ENCODE measurements at places on chromosomes 2 and 18.

DNA sequence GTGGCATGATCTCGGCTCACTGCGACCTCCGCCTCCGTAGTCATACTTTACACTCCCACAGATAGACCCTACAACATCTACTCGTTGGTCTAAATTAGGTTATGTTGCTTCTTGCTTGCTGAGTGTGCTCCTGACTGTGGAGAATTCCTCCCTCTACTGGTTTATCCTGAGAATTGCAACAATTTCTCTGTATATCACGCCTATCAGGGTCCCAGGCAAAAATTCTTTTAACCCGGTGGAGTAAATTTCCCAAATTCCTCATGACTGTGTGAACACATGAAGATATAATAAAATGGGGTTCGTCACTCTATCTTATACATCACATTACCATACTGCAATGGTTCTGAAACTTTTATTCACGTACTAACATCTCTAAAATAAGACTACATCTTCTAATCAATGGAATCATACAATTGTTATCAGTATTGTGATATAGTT lies 156.7 kb downstream of the EVA1A start:
- DNase-seq: no peak

DNA sequence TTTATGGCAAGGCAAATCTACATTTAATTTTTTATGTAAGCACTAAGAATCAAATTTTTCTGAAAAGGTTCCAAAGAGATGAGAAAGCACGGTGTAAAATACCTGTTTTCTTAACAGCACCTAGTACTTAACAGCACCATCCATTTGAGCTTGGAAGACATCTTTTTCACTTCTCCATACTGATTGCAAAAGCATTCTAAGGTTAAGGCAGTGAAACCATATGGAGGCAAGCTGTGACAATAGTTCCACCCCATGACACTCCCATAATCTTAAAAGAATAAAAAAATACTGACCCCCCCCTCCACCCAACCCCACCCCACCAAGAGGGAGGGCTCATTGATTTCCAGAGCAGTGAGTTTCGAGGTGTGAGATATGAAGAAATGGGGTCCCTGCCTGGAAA lies 60.6 kb downstream of the ZCCHC2 start:
- no peak for DNase-seq

DNA sequence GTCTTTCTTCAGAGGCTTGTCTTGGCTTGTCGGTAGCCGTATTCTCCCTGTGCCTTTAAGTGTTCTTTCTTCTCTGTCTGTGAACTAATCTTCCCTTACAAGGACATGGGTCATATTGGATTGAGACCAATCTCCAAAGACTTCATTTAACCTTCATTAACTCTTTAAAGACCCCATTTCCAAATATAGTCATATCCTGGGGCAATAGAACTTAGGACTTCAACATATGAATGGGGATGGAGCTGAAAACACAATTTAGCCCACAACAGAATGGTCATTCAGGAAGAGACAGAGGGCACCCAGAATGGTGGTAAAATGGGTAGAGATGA lies 82.1 kb upstream of the TANK start:
- no peak for DNase-seq

DNA sequence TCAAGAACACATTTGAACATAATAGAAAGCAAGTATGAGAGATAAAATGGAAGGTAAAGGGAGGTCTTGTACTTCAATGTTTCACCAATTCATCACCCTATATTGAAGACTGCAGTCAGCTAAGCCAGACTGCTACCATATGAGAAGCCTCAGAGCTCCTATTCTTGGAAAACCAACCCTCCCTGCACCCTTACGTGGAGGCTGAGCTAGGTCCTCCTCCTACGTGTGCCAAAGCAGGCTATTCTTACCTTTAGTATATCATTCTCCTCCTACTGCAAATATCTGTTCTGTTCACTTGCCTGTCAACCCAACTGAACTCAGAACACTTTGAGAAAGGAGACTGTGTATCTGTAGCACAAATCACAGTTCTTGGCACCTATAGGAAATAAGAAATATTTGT lies 255.8 kb upstream of the HNRNPA3 start:
- no peak for DNase-seq

DNA sequence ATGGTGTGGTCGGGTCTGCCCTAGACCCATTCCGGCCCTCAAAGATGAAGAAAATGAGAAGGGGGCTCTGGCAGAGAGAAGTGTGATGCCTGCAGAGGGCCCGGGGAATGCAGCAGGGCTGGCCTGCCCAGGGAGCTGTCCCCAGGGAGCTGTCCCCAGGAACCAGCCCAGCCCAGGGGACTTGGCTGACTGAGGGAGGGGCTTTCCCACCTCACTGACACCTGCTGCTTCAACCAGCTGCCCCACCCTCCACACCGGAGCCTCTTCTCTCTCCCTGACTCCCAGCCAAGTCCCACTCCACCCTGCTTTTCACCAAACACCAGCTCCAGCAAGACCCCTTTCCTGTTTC lies 111.2 kb downstream of the STPG4 start:
- DNase-seq: no peak

DNA sequence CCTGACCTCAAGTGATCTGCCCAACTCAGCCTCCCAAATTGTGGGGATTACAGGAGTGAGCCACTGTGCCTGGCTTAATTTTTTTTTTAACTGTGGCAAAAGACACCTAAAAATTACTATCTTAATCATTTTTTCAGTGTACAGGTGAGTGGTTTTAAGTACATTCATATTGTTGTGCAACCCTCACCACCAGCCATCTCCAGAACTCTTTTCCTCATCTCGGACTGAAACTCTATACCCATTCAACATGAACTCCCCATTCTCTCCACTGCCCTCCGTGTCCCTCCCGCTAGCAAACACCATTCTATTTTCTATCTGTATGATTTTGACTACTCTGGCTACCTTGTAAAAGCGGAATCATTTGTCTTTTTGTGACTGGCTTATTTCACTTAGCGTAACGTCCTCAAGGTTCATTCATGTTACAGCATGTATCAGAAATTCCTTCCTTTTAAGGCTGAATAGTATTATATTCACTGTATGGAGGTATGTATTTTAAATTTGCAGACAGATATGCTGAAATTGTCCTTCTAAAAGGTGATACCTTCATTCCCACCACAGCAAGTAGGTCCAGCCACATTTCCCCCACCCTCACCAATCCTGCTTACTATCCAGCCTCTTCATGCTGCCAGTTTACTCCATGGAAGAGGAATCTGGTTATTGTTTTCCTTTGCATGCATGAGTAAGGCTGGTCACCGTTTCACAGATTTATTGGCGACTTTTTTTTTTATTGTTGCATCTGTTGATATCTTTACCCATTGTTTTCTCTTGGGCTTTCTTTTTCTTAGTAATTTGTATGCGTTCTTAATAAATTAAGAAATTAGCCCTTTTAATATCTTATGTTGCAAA lies 40.6 kb upstream of the ANXA4 start:
- DNase-seq: no peak

- DNase-seq: no peak
Measured at GRCh38 chr18:21914739-21915319, 174.2 kb downstream of the MIB1 start.

- no peak for DNase-seq
Measured at GRCh38 chr2:217919204-217919603, 83.6 kb downstream of the TNS1 start.

DNA sequence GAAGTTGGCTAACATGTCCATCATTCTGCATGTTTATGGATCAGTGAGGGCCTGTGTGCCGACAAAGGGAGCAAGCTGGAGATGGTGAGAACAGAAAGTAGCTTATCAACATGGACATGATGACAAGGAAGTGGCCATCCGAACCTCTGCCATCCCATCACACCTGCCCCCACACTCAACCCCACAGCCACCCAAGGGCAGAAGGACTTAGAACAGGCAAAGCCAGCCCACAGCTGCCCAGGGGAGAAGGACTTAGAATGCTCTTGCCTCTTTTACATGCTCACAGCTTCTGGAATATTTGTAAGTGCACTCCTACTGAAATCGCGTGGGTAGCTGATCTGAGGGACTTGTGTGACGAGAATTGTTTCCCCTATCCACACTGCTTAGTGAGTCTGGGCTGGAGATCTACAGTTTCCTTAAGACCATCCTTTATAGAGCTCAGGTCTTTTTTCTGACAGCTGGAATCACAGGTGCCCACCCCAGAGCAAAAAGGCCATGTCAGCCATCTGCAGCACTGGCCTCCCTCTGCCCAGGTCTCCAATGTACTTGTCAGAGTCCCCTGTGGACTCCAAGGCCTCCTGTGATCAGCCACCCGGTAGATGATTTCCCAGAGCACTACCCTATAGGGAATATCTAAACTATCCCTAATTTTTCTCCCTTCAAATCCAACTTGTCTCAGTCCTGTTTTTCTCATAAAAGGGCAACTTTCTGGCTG lies 154.1 kb downstream of the SMAD7 start:
- DNase-seq: peak; percentile 25

DNA sequence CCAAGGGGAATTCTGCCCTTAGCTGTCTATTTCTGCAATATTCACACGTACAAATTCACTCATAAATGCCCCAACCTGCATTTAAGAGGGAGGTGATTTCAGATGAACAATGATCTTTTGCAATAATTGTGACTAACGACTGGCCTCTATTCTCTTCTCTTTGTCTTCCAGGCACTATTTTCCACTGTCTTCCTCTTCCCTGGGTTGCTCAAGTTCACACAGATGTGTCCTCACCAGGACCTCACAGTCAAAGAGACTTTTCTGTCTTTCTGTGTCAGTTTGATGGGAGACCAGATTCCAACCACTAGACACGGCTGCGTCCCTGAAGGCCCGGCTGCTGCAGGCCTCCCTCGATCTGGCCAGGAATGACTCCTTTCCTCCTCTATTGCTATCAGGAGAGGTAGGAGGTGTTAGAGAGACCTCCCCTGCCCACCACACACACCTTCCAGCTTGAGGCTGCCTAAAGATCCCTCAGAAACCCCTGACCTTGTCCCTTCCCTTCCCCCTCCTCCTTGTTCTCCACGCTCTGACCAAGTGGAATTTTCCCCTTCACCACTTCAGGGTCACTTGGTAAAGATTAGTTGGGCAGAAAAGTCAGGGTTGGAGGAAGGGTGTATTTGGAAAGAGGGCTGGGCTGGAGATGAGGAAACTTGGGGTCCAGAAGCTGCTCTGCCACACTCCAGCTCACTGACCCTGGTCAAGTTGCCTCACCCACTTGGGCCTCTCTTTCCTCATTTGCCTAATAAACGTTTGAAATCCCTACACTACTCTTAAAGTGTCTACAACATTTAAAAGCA lies 109.2 kb upstream of the COPS8 start:
- no peak for DNase-seq

DNA sequence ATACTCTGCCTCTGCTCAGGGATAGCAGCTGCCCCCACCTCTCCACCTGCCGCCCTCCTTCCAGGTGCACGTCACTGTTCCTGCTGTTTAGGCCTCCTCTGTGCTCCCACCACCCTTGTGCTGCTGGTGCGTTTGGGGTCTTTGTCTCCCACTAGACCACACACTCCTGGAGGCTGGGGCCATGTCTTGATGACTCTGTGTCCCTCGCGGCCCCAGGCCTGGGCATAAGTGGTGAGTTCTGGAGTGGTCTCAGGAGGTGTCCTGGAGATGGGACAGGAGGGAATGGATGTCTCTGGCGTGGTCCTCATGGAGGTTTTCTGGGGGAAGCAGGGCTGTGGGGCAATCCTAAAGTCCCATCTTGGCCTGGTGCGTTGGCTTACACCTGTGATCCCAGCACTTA lies 132.1 kb downstream of the TFCP2L1 start:
- DNase-seq: no peak

DNA sequence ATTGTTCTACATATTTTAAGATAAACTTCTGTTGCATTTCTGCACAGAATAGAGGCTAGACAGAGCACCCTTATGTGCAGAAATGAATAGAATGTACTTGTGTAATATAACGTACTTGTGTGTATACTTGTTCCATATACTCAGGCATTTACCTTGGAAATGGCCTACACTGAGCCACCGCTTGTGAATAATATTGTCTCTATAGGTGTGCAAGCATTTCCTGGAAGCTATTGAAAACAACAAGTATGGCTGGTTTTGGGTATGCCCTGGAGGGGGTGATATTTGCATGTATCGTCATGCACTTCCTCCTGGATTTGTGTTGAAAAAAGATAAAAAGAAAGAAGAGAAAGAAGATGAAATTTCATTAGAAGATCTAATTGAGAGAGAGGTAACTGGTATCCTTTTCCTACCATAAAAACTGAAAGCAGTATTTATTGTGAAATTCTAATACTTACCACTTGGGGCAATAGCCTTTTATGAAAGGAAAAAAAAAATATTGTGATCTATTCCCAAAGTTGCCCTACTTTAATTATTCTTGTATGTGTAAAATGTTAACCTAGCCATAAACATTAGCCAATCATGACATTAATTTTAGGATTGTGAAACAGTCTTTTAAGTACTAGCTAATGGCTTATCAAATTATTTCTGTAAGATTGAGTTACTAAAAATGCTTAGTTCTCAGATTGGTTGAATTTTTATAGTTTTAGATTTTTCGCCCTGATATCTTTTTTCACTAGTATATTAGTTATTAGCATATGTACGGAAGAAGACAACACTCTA lies 18.0 kb downstream of the ZC3H15 start:
- DNase-seq: no peak

GRCh38 chr18:44393406-44393805 lies 287.3 kb upstream of the SETBP1 start:
- DNase-seq: no peak

DNA sequence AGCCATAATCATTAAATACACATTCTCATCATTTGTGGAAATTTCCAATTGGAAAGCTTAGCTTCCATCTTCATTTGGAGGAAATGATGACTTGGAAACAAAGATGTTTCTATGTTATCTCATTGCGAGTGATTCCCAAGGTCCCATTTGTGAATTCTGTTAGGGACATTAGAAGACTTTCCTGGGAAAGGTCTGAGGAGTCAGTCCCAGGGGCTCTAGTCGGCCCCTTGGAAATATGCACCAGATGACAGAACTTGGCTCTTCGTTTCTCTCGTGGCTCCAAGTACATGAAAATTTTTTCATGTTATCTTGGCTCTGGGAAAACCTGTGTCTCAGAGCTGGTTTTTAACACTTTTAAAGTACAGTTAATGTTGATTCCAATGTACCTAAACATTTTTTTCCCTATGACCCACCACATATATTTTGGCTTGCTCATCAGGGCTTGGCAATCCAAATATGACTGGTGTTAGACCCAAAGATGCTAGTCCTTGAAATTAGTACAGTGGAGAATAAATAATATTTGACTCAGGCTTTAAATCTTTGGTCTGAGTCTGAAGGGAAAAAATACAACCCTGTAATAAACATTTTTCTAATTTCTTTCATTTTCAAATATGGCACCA lies 15.4 kb upstream of the CAVIN2 start:
- no peak for DNase-seq

DNA sequence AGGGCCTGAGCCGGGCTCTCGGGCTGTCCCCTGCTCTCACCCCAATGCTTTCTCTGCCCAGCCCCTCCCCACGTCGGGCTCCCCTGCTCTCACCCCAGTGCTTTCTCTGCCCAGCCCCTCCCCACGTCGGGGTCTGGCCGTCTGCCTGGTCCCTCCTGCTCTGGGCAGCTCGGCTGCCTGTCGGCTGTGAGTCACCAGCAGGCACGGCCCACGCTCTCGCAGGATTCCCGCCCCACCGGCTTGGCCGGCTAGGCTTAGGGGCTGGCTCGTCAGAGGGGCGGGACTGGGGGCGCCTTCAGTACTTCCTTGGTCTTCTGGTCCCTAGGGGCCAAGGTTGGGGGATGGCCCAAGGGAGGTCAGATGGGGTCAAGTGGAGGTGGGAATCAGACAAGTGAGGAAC lies 3.3 kb downstream of the BOK start:
- DNase-seq: no peak

- DNase-seq: no peak
Measured at GRCh38 chr2:139867601-139868226, 1087.5 kb upstream of the NXPH2 start.

GRCh38 chr2:174326161-174327020 lies 8.4 kb upstream of the SP9 start:
- DNase-seq: peak; percentile 74
